T-cell (primary cell): ENCODE measurements at places on chromosomes 7 and 10.

GRCh38 chr10:133356549-133357284 lies 1.1 kb downstream of the FUOM start:
- no peak for DNase-seq

DNA sequence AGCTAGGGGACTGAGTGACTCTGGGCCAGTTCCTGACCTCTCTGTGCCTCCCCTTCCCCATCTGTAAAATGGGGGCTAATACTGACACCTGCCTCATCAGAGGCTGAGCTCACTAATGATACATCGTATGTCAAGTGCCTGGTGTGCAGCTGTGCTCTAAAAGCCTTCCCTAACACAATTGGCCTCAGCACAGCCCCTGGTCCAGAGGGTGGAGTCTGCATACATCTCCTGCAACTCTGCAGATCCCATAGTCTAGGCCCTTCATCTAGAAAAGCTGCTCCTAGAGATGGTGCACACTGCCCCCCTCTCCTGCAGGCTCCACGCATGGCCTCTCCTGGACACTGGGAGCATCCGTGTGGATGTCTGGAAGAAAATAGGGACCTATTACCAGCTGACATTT lies 255.0 kb downstream of the RPS24 start:
- no peak for DNase-seq

- DNase-seq = no peak
These were observed 82.3 kb downstream of the UNCX start for GRCh38 chr7:1314908-1315450.

DNA sequence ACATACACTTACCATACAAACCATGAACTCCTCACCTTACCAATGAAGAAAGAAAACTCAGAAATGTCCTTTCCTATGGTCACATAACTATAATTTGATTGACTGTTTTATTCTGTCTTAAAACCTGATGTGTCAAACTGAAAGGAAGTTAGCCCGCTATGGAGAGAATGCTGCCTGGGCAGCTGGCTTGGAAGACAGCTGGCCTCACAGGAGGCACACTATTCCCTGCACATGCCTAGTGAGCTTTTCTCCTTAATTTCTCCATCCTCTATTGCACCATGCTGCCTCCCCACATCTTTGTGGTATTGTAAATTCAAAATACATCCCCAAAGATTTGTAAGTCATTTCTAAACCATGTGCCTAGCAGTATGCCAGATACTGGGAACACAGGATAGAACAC lies 163.3 kb downstream of the STK31 start:
- no peak for DNase-seq

DNA sequence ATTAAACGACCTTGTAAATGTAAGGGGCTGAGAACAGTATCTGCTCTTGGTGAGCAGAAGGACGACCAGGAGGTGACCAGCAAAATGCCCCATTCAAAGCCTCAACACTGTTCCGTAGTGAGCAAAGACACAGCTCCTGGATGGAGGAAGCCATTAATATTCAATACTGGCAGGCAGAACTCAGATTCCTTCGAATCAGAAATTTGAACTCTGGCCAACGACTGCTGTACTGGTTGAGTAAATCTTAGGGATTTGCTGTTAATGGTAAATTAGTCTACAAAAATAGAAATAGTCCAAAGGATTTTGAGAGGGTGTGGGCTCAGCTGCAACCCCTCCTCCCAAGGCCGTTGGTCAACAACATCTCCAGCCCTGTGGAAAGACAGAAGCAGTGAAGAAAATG lies 130.5 kb upstream of the PFKP start:
- no peak for DNase-seq

DNA sequence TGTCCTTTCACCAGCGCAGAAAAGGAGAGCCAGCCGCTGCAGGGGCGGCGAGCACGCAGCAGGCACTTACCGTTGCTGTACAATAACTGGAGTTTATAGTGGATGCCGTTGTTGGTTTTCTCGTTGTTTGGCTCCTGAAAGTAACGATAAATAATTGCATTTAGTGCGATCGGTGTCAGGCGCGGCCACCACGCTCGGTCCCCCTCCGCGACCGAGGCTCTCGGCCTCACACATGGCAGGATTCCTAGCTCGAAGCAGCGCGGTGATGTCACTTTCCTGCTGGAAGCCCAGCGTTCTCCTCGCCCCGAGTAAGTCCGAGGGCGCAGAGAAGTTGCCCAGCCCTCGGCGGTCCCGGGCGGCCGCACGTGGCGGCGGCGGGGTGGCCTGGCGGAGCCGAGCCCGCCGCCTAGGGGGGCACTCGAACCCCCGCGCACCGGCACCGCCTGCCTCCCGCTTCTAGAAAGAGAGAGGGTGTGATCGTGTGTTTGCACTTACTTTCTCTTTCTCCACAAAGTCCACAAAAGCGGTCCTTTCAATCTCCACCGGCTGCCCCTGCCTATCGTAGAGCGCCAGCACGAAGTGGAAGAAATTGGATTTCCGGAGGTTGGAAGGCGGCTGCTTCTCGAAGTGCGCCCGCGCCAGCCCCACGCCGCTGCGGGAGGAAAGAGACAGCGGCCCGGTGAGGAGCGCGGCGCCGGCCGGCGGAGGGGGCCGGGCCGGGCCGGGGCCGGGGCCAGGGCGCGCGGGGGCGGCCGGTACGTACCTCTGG lies 1.0 kb downstream of the EBF3 start:
- DNase-seq = no peak

DNA sequence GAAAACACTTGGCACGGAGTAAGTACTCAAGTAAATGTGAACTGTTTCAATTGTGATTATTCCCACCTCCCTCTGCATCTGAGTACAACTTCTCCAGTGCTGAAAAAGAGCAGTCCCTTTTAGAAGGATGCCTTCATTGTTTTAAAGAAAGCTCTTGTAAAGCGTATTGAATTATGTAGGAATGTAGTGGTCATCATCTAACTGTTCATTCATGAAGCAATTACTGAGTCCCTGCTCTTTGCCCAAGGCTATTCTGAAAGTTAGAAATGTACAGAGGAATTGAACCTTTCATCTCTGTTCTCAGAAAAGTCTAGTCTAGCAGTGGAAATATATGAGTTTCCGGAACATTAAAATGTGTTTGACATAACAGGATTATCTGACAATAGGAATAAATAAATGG lies 127.8 kb downstream of the CACNB2 start:
- DNase-seq = no peak

GRCh38 chr7:137844677-137845425 lies 1.9 kb downstream of the DGKI start:
- DNase-seq = no peak

GRCh38 chr7:47580175-47580706 lies 1.7 kb downstream of the TNS3 start:
- DNase-seq = no peak

DNA sequence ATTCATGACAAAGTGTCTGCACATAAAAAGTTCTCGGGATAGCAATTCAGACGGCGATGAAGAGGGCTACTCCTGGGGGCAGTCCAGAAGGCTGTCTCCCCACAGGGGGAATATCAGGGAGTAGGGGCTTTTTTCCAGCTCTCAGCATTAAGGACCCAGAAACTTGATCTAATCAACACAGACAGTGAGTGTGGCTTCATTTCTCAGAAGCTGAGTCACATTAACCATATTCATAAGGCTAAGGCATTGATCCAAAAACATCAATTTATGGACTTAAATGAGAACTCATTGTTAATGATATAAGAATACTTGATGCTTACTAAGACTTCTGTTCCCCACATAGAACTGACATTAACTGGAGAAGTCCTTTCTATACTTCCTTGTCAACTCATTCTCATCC lies 87.5 kb upstream of the AOAH start:
- no peak for DNase-seq
